ENCODE measurements at places on chromosomes 2 and 18.

DNA sequence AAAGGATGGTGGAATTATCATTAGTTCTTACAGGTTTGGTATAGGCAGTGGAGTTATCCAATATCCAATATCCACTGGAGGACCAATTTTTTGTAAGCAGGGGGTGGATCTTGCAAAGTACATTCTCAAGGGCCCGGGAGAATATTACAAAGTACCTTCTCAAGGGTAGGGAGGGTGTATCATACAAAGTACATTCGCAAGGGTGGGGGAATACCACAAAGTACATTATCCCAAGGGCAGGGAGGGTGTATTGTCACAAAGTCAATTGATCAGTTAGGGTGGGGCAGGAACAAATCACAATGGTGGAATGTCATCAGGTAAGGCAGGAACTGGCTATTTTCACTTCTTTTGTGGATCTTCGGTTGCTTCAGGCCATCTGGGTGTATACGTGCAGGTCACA lies 55.3 kb upstream of the TMEM87B start:
- no peak for DNase-seq

DNA sequence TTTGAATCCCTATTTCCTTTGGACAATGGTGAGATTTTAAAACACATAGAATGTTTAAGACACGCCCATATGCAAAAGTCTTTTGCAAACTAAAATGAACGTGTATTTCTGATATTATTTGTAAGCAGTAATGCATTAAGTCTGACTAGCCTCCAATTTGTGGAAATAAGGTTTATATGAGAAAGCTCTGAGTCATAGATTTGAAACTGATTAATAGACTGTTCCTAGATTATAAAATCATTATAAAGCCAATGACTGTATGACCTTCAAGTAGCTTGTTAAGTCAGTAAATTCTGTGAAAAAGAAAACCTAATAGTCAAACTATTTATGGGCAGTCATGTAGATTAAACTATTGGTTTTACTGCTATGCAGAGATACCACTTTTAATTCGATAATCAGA lies 12.8 kb upstream of the EFEMP1 start:
- no peak for DNase-seq

DNA sequence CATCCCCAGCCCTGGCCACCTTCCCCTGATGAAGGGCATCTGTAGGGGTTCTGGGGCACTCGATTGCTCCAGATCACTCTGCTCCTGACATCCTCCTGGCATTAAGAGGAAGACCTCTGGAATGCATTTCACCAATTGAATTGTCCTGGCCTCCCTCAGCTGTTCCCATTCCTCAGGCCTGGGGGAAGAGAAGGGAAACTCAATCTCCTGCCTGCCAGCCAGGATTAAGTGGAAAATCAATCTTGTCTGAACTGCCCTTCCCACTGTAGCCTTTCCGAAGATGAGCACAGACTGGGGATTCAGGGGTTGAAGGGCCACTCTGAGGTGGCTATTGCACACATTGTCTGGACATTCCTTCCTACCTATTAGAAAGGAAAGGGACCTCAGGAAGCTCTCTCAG lies 99.8 kb downstream of the ALK start:
- DNase-seq, result no peak

DNA sequence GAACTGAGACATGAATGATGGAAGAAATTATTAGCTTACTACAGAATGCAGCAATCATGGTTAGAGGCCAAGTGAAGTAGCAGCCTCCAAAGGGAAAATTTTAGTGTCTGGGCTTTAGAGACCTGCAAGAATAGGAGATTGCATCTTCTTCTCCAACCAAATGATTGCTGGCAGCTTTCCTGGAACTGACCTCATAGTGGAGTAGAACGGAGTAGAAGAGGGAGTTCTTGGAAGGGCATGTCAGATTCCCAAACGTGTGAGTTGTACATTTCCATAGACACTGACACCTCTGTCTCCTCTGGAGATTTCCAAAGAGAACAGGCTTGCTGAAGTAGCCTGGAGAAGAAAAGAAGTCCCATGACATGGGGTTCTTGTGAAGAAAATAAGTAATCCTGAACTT lies 169.8 kb upstream of the ERBB4 start:
- no peak for DNase-seq

DNA sequence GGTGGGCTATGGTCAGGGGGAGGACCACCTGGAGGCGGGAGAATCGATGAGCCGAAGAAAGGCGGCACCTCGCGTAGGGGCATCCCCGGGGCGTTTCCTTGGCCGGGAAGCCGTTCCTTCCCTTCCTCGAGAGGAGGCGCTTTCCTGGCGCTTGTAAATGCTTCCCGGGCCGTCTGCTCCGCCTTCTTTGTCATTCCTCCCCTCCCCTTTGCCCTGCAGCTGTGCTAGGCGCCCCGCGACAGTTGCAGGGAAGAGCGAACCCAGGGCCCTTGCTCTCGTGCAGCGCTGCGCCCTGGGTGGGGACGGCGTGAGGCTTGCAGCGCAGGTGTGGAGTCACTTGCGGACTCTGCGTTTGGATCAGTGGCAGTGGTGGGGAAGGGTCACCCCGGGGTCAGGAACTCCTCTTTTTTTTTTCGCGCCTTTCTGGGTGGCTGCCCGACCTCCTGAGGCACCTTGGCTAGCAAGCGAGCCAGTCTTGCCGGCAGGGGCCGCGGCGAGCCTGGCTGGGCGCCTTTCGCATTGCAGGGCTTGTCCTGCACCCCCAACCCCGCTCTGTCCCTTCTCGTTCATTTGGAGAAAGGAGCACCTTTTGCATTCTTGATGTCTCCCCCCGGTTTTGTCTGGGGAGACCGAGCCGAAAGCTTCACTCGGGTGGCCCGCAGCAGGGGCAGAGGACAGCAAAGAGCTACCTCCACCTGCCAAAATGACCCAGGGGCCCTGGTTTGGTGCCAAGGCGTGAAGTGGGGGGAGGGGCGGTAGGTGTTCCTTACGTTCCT lies 858 bp downstream of the KCNS3 start:
- no peak for DNase-seq

DNA sequence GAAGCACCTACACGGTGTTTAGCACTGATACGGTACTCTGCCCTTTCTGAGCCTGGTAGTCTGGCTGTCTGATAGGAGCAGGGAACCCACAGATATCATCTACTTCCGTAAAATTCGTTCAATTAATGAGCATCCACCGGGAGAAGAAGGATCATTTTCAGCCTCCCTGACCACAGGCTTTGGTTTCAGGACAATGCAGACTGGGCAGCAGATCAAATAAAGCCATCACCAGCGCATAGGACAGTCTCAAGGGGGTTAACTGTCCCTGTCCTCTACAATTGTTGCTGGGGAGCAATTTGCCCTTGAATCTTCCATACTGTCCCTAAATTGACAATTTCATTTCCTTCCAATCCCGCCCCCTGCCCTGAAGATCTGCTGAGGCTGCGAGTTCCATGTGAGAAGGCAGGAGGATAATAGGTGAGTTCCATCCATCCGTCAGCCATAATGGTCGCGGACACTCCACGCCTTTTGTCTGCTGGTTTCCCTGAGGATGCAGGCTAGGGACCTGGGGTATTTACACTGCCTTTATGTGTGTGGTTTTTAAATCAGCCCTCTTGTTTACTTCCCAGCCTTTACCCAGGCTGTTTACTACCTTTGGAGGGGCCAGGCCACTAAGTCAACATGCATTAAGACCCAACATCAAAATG lies 110.0 kb downstream of the MYCN start:
- no peak for DNase-seq

GRCh38 chr2:106534471-106534870 lies 47.3 kb downstream of the CD8B2 start:
- DNase-seq, result no peak

GRCh38 chr2:205764270-205764746 lies 82.0 kb downstream of the NRP2 start:
- DNase-seq, result no peak

DNA sequence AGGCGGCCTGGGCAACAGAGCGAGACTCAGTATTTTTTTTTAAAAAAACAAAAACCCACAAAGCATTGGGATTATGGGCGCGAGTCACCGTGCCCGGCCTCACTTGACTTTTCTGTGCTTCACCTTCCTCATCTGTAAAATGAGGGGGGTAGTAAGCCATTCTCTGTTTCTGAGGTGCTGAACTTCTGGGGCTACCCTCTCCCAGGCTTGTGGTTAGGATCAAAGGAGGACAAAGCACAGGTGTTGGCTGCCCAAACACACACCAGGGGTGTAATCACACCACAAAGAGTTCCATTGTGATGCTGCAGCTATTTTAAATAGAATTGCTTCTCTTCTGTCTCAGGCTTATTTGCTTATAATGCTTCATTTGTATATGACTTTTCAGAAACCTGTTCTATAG lies 35.8 kb upstream of the INHBB start:
- no peak for DNase-seq

- DNase-seq, result no peak
Measured at GRCh38 chr2:218264773-218265561, 4.2 kb downstream of the GPBAR1 start.

GRCh38 chr2:11239147-11239546 lies 83.9 kb downstream of the SLC66A3 start:
- DNase-seq, result no peak

DNA sequence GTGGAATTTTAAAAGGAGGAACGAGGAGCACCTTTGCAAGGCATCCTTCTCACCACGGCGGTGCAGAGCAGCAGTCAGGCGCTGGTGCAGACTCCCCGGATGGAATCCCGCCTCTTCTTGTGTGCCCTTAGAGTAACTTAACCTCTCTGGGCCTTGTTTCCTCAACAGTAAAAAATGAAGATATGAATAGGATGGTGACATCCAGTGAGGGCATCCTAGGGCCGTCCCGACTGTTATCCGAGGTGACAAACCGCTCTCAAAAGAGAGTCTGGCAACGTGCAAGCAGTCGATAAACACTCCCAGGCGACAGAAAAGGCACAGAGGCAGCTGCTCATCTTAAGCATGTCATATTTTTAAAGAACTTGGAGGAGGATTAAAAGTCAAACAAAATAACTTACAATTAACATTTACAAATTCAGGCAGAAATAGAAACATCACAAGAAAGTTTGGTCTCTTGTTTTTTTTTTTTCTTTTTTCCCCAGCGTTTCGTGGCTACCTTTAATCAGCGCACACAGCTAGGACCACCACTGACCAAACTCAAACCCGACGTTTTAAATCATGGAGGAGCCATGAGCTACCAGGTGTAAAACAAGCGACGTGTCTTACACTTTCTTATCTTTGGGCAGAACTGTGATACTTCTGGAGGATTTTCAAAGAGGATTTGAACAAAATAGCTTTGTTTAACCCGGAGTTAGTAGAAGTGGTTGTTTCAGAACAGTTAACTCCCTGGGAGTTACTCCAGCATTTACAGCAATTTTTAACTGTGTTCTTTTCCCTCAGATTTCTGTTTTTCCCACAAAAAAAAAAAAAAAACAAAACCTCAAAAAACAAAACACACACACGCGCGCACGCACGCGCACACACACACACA lies 2.1 kb downstream of the MBP start:
- no peak for DNase-seq

GRCh38 chr2:121599963-121600651 lies 49.2 kb downstream of the CLASP1 start:
- no peak for DNase-seq

GRCh38 chr2:205822579-205822978 lies 140.3 kb downstream of the NRP2 start:
- no peak for DNase-seq

DNA sequence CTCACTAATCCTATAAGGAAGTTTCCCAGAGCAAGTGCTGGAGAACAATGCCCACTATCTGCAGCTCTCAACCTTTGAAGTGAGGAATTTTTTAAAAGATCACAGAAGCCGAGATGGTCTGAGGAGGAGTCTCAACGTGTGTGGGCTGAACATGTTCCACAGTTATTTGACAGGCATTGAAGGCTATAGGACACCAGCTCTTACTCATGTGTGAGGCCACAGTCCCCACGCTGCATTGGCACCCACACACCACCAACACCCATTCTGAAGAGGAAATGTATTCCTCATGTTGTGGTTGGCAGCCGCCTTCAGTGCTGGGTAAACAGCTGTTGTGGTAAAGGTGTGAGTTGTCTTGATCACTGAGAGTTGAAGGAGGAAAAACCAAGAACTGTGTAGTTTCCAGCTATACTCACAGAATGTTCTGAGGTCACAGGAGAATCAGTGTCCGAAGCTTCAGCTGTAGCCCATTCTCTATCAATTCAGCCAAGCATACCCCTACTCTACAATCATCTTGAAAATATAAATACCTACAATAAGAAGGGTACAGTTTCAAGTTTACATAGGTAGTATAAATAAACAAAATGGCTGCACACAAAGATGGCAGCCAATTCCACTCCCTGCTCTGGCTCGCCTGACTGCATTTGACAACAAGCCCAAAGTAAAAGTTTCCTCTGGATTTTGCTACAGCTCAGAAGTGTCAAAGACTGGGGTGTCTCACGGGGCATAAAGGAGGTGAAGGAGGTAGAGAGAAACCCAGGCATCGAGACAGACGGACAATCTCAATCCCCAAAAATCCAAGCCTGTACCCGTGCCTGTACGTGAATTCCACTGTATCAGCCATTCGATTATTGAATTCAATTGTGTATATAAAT lies 12.1 kb downstream of the CD226 start:
- peak; percentile 74 for DNase-seq

DNA sequence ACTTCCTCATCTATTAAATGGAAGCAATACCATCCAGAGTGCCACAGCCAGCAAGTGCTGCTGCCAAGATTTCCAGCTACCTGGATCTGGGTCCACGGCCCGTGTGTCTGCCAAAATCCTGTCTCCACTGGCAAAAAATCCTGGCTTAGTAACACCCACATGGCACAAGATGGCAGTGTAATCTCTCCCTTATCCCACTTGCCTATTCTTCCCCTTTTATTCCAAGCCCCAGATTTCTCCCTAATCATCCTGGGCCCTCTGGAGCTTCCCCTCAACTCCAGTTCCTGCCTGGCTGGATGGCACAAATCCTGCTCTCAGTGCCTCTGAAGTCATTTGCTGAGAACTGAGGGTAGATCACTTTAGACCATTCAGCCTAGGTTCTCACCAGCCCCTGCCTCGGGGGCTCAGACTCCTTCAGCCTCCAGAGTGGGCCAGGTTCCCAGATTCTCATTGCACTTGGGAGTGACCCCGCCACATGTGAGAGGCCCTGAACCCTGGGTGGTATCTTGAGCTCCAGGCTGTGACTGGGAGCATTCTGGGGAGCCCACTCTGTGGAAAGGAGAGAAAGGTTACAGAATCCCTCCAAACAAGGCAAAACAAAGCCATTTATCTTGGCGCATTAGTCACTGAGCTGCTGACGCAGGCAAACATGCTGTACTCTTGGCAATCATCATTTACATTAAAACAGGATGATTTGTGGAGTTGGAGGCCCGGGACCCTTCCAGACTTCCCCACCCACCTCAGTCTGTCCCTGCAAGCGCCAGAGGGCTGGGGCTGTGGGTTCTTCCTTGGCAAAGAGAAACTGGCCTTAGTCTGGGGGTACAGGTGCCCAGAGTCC lies 325.8 kb downstream of the DYSF start:
- no peak for DNase-seq

GRCh38 chr18:78928076-78928475 lies 51.5 kb upstream of the SALL3 start:
- no peak for DNase-seq

All from stimulated activated CD4-positive, alpha-beta T cell treated with anti-CD3 and anti-CD28 coated beads, Interleukin-12 subunit alpha, Interleukin-12 subunit beta, amount 100 ng/mL, for 24 hours (primary cell).